GM23338 (cell line): ENCODE measurements at places on chromosomes 12 and 14. TPM values are rescaled to one million over a fixed set of nuclear protein-coding genes. Genes with fewer than 3 reads are reported as not detected.

Gene ENDOU
- total RNA-seq = not detected in 2 replicates

DNA sequence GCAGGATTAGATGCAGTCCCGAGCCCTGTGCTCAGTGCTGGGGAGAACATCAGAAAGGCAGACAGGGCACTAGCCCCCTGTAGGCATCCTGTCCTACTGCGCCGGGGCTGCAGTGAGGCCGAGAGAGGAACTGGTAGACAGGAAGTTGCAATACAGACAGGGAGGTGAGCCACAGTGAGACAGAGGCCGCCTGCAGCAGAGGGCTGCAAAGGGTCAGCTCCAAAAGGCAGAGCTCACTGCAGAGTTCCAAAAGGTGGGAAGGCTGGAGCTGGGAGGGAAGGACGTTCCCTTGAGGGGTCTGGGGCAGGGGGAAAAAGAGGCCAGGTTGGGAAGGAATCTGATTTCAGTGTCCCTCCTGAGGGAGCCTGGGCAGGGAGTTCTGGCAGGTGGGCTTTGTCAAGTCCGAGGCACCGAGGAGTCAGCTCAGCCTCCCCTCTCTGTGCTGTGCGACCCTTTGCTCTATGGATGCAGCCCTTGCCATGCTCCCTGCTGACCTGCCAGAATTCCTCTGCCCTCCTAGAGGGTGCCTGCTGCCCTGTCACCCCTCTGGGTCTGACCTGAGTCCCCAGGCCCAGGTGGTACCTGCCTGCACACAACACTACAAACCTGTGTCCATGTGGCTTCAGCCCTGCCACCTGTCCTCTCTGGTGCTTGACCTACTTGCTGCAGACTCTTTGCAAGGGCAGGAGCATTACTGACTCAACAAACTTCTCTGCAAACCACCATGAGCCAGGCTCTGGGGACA is 63.5 kb downstream of the PRMT8 start:
- DNase-seq = peak; percentile 54

Gene KRT5
- not detected in 2 replicates for total RNA-seq

DNA sequence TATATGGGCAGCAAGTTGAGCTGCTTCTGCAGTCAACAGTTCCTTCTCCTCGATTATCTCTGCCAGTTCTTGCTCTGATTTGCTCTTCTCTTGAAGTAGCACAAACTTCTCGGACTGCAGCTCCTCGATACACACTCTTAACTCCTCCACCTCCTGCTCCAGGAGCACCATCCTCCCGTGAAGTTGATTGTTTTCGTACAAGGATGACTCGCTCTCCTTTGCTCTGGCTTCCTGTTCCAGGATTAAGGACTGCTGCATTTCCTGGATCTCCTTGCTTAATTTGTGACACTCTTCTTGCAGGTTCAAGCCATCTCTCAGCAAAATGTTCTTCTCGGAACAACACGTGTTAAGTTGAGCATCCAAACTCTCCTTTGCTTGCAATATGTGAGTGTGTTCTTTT is 56.2 kb upstream of the VPS33A start:
- no peak for DNase-seq

Gene AMN
- 0.16 and 0.69 TPM in 2 replicates for total RNA-seq

GRCh38 chr14:31400031-31400638 is 20.2 kb downstream of the HEATR5A start:
- no peak for DNase-seq

DNA sequence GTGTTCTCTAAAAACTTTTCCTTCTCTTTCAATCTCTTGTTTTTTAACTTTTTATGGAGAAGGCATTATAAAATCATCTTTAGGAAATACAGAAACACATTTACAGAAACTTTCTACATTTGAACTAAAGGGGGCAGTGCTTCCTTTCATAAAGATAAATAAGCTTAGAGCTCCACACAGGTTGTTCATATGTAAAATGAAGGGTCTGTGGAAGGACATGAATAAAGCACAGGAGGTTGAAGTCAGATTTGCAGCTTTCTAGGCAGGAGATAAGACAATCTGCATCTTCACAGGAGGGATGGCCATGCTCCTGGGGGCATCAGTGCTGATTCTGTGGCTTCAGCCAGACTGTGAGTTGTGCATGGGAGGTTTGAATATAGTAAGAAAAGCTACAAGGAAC is 426.0 kb downstream of the DAD1 start:
- peak; percentile 66 for DNase-seq

DNA sequence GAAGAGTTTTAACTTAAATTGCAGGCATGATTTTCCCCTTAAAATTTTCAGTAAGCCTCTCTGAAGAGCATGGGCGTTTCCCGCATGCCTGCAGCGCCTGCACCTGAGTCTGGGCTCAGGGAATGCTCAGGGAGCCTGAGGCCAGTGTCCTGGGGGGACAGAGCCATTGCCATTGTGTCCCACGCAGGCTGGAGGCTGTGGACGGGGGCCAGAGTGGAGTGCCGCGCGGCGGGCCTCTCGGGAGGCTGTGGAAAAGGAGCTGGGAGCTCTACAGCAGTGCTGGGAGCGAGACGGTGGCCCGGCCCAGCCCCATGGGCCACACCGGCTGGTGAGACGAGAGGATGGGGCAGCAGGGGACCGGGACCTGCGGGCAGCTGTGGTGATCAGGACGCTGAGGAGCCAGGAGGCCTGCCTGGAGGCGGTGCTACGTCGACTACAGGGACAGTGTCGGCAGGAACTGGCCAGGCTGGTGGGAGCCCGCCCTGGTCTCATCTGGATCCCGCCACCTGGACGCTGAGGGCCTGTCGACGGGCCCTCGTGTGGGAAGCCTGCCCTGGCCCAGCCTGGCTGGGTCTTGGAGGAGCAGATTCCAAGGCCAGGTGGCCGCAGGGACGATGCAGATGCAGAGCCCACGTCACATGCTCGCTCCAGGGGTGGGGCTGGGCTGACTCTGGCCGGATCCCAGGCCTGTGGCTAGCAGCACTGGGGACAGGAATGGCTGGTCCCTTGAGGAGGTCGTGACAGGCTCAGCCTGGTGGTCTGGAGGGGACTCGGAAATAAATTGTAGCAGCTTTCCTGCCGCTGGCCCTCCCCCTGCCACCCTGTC is 7.6 kb downstream of the TEDC1 start:
- peak; percentile 17 for DNase-seq

Gene MYF5
- total RNA-seq = not detected in 2 replicates

GRCh38 chr14:22466491-22466890 is 122.5 kb downstream of the DAD1 start:
- no peak for DNase-seq

DNA sequence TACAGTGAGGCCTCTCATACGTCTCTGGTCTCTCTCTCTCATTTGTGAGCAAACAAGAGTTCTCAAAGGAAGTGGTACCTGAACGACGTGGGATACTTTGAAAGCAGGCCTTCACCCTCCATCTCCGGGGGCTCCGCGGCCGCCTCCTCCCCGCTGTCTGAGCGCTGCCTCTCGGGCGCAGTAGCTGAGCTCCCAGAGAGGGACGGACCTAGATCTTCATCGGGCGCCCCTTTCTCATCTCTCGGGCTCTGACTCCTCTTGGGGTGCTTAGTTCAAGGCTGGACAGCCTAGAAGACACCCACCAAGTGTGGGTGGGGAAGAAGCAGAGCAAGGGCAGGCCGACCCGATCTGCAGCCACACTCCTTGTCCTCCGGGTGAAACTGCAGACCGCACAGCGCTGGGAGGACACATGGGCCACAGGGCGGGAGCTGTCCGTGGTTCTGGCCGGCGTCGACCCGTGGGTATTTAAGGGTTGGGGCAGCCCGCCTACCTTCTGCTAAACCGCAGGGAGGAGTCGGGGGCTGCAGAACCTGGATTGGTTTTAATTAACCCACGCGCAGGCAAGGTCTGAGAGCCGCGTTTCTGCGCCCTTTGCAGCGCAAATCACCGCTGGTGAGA is 92.7 kb downstream of the PAH start:
- peak; percentile 93 for DNase-seq

Gene LMO3
- 15.1 and 15.2 TPM in 2 replicates for total RNA-seq

Gene SENP1
- total RNA-seq = 23.7 and 27.7 TPM in 2 replicates
